Activated gamma-delta T cell treated with anti-CD3 and anti-CD28 coated beads, Interleukin-2, amount 50 U/mL, for 16 hours (primary cell): ENCODE measurements at places on chromosomes 12 and 14.

GRCh38 chr12:29428633-29429032 is 47.7 kb upstream of the ERGIC2 start:
- DNase-seq = no peak

DNA sequence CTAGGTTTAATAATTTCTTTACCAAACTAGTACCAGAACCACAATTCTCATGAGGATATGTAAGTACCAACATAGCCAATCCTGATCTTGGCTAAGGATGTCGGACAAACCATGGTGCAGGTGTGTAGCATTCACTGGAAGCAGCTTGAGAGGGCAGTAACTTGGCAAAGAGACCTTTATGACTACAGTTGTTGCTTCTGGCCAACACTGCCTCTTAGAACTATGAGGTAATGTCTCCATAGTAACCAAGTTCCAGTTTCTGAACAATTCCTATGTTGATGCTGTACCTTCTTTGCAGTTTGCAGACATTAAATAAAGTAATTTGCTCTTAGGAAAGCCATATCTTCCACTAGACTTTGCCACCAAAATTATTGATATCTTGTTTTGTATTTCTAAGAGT is at the start of gene LMNTD1:
TSS of gene LMNTD1 (minus strand) at position 186 of the 400 bp plus-strand sequence. CDS start 324 bp downstream, outside the sequence.
- no peak for DNase-seq

GRCh38 chr14:90504643-90505042 is 107.8 kb downstream of the CALM1 start:
- no peak for DNase-seq

DNA sequence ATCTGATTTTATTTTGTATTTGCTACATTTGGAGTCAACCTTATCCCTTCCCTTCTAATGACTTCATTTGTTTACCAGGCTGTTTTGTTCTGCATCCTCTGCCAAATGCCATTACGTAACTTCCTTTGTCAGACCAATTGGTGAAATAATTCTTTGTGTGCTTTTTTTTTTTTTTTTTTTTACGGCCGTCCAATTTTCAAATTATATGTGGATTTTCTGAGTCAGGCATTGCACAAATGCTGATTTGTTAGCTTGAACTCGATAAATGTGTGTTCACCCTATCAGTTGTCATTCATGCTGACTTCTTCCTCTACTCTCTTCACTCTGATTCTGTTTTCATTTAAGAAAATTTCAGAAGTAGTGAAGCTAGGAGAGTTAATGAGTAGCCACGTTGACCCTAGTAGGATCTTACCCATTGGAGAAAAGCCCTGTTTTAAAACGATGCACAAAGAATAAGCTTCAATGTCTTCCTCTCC is 386.2 kb downstream of the DIO2 start:
- no peak for DNase-seq

GRCh38 chr14:67358924-67359774 is 455 bp downstream of the ATP6V1D start:
- DNase-seq = no peak

GRCh38 chr12:80175307-80175930 is 76.1 kb downstream of the OTOGL start:
- DNase-seq = no peak

DNA sequence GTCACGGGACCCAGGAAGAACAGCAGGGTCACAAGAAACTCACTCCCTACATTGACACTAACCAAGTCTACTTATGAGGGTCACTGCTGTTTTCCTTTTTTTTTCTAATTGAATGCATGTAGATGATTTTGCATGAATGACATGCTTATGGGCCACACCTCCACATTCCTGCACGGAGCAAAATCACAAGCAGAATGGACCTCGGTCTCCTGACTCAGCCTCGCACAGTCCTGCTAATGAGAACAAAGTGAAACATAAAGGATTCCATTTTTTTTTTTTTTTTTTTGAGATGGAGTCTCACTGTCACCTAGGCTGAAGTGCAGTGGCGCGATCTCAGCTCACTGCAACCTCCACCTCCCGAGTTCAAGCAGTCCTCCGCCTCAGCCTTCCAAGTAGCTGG is 12.3 kb downstream of the SCARB1 start:
- no peak for DNase-seq

DNA sequence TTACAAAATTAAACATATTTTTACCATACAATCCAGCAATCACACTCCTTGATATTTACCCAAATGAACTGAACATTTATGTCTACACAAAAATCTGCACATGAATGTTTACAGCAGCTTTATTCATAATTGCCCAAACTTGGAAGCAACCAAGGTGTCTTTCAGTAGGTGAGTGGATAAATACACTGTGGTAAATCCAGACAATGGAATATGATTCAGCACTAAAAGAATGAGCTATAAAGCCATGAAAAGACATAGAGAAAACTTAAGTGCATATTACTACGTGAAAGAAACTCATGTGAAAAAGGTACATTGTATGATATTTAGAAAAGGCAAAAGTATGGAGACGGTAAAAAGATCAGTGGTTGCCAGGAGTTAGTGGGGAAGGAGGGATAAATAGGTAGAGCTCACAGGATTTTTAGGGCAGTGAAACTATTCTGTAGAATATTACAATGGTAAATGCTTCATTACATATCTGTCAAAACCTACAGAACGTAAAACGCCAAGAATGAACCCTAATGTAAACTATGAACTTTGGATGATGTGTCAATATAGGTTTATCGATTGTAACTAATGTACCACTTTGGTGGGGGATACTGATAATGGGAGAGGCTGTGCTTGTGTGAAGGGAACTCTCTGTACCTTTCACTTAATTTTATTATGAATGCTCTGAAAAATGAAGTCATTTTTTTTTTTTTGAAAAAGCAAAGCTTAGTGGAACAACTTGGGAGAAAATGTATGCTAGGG is 295.7 kb downstream of the CEP128 start:
- no peak for DNase-seq

GRCh38 chr12:28578833-28579252 is 388.6 kb downstream of the CCDC91 start:
- no peak for DNase-seq

GRCh38 chr12:2826721-2827515 is 7.9 kb downstream of the NRIP2 start:
- DNase-seq = no peak

- DNase-seq = no peak
Measured at GRCh38 chr14:103840014-103840413, 7.4 kb downstream of the PPP1R13B start.

GRCh38 chr12:57838594-57839302 is 7.8 kb downstream of the CTDSP2 start:
- no peak for DNase-seq

DNA sequence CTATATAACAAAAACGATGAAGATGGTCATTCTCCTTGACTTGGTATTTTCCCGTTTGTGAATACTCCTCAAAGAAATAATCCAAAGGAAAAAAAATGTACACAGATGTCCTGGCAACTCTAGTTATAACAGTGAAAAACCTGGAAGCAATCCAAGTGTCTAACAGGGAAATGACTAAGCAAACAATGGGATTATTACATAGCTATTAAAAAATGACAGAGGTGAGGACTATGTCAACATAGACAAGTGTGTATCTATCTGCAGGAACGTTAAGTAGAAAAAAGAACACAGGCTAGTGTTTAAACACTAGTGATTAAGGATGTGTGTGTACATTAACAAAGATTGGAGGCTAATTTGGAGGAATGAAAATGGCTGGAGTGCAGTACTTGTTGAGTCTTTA is 5.9 kb upstream of the APOLD1 start:
- no peak for DNase-seq

GRCh38 chr14:93323600-93324174 is 9.1 kb downstream of the BTBD7 start:
- no peak for DNase-seq

DNA sequence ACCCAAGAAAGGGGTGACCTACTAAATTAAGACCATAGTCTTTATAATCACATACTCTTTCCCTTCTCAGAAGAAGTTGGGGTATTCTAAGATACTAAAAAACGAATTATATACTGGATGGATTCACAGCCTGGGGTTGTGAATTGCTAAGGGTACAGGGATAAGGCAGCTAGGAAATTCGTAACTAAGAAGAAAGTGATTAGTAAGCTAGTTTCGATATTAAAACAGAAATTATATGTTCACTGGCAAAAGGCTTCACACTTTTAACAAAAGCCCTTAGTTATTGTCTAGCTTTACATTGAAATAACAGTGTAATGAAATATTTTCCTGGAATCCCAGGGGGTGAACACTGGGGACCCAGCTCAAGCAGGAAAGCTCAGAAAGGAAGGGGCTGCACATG is 35.5 kb upstream of the DYRK2 start:
- DNase-seq = no peak

DNA sequence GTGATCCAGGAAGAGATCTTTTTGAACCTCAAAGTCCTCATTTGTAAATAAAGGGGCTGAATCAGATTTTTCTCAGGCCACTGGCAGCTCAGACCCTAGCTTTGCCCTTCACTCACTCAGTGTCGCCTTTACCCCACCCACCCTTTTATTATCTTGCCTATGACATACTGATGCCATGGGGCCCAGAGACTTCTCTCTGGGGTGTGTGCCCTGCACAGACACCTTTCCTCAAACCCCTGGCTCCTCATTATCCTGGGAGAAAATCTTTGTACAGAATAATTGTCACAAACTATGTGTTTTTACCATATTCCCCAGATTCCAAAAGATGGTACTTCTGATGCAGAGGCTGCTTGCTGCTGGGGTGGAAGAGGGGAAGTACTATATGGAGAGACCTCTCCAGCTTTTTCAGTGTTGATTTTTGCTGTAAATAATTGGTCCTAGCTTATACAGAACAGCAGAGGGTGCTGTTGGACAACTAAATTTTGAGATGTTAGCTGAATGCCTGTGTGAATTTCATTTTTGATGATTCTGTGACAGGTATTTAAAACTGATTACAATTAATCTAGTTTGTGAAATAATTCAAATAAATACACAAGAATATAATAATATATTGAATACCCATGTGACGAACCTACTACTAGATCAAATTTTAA is 53.9 kb upstream of the DCD start:
- DNase-seq = no peak

GRCh38 chr14:76205708-76206107 is 54.0 kb downstream of the GPATCH2L start:
- no peak for DNase-seq

DNA sequence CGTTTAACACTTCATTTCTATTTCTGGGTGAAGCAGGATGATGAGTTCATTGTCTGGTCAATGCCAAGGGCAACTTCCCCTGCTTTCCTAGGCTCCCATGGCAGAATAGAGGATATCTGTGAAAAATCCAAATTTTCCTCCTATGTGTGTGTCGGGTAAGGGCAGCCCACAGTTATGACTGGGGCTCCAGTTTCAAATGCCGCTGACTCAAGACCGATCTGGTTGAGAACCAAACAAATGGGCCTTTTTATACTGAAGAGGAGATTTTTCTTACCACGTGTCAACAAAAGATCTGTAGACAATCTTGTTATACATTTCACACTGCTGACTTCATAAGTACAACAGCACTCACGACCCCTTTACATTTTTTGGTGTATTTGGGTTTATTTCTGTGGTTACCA is 120.8 kb downstream of the CHST11 start:
- no peak for DNase-seq

- DNase-seq = no peak
Measured at GRCh38 chr14:75318353-75318752, 39.7 kb downstream of the FOS start.

DNA sequence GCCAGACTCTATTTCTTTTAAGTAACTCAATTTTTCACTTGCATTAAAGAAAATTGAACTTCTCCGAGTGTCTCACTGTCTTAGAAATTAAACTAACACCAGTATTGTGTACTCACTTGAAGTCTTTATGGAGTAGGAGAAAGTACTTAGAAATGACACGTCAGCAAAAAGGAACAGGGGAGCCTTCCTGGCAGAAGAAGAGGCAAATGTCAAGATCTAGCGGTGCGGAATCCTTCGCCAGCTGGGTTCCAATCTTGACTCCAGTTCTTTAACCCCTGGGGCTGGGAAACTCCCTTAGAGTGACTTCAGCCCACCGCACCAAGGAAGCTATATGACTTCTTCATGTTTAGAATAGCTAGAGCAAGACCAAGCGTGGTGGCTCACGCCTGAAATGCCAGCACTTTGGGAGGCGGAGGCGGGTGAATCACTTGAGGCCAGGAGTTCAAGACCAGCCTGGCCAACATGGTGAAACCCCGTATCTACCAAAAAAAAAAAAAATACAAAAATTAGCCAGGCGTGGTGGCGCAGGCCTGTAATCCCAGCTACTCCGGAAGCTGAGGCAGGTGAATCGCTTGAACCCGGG is 34.4 kb downstream of the WBP11 start:
- peak; percentile 11 for DNase-seq

DNA sequence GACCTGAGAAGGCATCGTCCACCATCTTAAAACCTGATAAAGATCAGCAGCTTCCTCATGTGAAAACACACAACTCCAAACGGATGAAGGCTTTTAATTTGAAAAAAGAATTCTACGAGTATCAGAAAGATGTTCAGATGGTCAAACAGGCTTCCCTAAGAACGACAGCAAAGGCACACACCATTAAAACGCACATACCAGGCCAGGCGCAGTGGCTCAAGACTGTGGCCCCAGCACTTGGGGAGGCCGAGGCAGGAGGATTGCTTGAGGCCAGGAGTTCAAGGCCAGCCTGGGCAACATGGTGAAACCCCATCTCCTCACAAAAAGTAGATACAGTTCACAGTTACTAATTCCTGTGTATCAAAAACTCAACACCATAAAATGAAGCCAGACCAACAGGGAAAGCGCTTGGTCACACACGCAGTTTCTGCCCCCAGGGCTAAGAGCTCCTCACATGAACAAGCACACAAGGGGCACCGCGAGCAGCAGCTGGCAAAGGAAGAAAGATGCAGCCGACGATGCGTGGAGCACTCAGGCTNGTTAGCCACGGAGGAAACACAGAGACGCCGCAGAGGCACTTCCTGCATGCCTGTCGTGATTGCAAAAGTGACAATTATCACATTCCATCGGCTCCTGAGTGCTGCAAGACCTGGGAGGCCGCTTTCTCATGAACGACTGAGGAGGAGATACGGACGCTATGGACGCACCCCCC is 78.0 kb downstream of the NOC4L start:
- no peak for DNase-seq

DNA sequence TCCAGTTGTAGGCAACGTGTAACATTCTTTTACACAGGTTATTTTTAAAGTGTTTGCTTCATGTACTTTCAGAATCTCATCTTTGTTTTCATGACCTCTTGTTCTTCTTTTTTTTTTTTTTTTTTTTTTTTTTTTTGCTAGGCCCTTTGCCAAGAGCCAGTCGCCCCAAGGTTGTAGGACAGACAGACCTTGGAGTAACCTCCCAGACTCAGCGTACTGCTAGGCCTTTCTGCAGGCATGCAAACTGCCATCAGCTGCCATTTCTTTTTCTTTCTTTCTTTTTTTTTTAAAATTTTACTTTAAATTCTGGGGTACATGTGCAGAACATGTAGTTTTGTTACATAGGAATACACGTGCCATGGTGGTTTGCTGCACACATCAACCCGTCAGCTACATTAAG is 452.3 kb upstream of the MDGA2 start:
- DNase-seq = no peak

GRCh38 chr12:47139000-47139681 is 59.4 kb upstream of the AMIGO2 start:
- DNase-seq = no peak
